HT1080 (cell line): ENCODE measurements at places on chromosomes 1 and 21.

DNA sequence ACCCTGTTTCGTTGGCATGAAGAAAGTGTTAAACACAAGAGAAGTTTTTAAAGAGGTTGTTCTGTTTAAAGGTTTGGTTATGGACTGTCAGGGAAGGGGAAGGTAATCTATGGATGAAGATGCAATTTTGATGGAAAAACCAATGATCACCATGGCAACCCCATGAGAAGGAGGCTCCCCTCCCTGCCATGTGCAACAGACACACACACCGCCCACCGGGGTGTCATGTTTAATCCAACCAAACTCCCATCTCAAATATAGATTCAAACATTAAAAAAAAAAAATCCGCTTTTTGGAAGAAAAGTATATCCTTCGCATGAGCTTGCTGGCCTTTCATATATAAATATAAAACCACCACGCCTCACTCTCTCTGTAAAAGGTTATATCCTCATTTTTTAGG lies 80.9 kb upstream of the KRTAP19-8 start:
- DNase-seq, result no peak

- DNase-seq, result no peak
Measured at GRCh38 chr1:168391851-168392681, 111.4 kb downstream of the TBX19 start.

GRCh38 chr1:32946413-32946812 lies 18.2 kb downstream of the RNF19B start:
- DNase-seq, result no peak

DNA sequence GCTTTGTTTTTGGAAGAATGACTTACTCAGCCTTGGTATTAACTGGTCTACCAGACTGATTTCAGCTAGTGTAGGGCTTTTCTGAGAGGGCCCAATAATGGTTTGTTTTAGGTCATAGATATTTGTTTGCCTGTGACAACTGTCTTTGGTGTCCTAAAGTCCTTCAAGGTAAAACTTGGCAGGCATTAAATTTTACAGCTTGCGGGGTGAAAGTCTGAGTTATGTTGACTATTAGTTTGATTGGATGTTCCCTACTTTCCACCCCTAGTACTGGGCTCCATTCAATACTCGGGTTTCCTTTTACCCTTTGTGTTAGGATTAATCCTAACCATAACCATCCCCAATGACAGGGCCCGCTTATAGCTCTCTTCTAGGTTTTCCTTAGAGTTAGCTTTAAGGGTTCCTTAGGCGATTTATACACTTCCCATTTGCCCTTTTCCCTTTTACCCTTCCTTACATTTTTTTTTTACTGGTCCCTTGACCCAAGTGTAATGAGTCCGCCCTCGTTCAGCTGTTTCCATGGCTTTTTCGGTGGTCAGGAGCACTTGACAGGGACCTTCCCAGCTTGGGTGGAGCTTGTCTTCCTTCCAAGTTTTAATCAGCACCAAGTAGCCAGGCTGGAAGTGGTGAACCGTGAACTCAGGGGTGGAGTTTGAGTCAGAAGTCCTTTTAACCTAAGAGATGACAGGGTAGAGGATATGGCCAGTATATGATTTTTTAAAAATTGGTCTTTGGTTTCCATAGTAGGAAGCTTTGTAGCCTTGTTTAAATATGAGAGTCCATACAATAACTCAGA lies 28.5 kb upstream of the LCE5A start:
- DNase-seq, result no peak

- DNase-seq, result no peak
Measured at GRCh38 chr1:41175546-41175945, 66.6 kb downstream of the SCMH1 start.

DNA sequence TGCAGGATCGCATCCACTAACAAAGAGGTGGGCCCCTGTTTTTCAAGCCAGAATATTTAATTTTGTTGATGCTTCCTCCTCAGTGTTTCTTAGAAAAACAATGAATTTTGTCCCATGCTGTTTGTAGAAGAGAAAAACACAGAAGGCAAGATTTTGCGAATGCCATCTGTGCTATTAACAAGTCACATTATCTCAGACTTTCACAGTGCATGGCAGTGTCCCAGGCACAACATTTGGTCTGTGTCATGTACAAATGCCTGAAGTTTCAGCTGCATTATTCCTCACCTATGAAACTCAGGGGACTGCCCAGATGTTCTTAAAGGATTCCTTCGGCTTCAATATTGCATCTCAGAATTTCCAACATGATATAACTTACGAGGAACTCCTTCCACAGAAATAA lies 99.6 kb upstream of the ZC3H11B start:
- no peak for DNase-seq
